ENCODE measurements at places on chromosomes 12 and 14. TPM values are rescaled to one million over a fixed set of nuclear protein-coding genes. Genes with fewer than 3 reads are reported as not detected.

Gene ALX1
- total RNA-seq, result not detected

Gene BDKRB2
- 34.6 TPM for total RNA-seq

Gene EFS
- total RNA-seq, result 4.1 TPM

Gene ADCY4
- total RNA-seq, result 22.8 TPM

Gene P2RX4
- 58.3 TPM for total RNA-seq

All from uterus (tissue), 4 donors.